ENCODE measurements at places on chromosomes 1 and 21.

GRCh38 chr1:169529068-169529642, 43.4 kb upstream of the SLC19A2 start:
- peak; percentile 77 for DNase-seq

DNA sequence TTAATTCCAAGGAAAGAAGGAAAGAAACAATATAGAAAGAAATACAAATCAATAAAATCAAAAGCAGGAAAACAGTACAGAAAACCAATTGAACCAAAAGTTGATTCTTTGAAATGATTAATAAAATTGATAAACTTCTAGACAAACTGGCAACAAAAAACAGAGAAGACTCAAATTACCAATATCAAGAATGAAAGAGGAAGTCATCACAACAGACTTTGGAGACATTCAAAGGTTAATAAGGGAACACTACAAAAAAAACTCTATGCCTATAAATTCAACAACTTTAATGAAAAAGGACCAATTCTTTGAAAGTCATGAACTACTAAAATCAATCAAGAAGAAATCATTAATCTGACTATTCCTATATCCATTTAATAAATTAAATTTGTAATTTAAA, 329.3 kb upstream of the NR5A2 start:
- no peak for DNase-seq

GRCh38 chr1:44713321-44713781, 17.6 kb downstream of the RNU5D-1 start:
- DNase-seq, result no peak

- no peak for DNase-seq
These were observed 272.7 kb downstream of the NTNG1 start for GRCh38 chr1:107413546-107413945.

- no peak for DNase-seq
These were observed 9.4 kb upstream of the TMEM52 start for GRCh38 chr1:1928231-1929101.
